Endothelial cell (in vitro differentiated cells): ENCODE measurements at places on chromosomes 11 and 22. TPM values are rescaled to one million over a fixed set of nuclear protein-coding genes. Genes with fewer than 3 reads are reported as not detected.
A peak's percentile ranks its signal among the peaks of the same experiment; 100 is the strongest.

Gene NTM
- total RNA-seq: 3.6 TPM

Gene SLC17A6
- total RNA-seq: not detected

Gene GPR83
- total RNA-seq: 0.31 TPM

Gene TMEM191C
- 0.92 TPM for total RNA-seq

DNA sequence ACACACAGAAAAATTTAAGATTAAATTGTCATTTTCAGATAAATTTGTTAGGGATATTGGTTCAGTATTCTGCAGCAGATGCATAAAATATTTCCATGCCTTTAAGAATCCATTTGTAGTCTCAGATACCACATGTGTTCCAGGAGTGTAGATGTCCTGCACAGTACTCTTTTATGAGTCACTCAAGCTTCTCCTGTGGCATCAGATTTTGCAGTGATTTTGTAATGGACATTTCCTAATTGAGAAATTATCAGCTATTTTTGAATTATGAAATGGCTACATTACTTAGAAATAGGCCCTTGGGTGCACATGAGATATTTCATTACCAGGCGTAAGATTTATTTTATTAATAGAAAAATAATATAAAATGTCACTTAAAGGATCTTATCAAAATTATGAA lies 18.9 kb downstream of the MMP3 start:
- H3K36me3 ChIP-seq: no peaks in the 10 kb centered on the region
- H3K4me1 ChIP-seq: no peaks in the 10 kb centered on the region
- no peak overlapping the region for H3K4me3 ChIP-seq
- H3K27ac ChIP-seq: no peak overlapping the region

DNA sequence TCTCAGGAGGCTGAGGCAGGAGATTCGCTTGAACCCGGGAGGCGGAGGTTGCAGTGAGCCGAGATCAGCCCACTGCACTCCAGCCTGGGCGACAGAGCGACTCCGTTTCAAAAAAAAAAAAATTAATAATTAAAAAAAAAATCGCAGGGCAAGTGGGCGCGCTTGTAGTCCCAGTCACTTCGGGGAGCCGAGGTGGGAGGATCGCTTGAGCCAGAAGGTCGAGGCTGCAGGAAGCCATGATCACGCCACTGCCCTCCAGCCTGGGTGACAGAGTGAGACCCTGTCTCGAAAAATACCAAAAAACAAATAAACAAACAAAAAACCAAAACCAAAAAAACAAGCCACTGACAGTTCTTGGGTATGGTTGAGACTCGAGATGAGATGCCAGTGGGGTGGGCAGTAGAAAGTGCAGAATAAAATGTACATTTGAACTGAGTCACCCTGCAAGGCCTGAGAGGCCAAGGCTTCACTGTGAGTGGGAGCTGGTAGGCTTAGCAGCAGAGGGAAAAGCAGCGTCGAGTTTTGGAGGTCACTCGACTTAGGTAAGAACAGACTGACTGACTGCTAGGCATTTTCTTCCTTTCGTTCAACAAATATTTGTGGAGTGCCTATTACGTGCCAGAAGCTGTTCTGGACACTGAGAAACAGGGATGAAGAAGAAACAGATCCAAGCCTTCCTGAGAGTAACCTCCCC lies 635 bp upstream of the LDHA start:
- H3K4me1 ChIP-seq: peaks cover 6% of the 10 kb centered on the region
- peak overlapping the region; percentile 91 for H3K4me3 ChIP-seq
- no peak for DNase-seq
- H3K27me3 ChIP-seq: peaks cover 7% of the 10 kb centered on the region
- no peak overlapping the region for H3K27ac ChIP-seq

Gene NUP50
- 103 TPM for total RNA-seq

DNA sequence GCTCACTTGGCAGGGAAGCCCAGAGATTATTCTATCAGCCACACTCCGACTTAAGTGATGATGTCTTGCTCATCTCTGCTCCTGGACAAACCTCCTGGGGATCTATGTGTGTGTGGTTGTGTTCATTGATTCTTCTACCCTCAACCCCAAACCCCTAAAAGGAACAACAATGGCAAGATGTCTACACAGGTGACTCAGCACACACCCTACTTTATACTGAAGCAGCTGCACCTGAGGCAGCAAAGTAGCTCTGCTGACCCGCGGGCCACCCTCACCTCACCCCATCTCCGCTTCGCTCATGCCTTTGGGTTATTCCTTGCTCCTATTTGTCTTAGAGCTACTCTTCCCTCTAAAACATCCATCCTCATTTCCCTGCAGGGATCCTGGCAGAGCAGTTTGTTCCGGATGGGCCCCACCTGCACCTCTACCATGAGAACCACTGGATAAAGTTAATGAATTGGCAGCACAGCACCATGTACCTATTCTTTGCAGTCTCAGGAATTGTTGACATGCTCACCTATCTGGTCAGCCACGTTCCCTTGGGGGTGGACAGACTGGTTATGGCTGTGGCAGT lies 38.7 kb downstream of the TMEM45B start:
- H3K4me3 ChIP-seq: no peak overlapping the region
- H3K27ac ChIP-seq: peak overlapping the region; percentile 83
- peaks cover 4% of the 10 kb centered on the region for H3K27me3 ChIP-seq
- peaks cover 21% of the 10 kb centered on the region for H3K4me1 ChIP-seq
- H3K36me3 ChIP-seq: no peaks in the 10 kb centered on the region

DNA sequence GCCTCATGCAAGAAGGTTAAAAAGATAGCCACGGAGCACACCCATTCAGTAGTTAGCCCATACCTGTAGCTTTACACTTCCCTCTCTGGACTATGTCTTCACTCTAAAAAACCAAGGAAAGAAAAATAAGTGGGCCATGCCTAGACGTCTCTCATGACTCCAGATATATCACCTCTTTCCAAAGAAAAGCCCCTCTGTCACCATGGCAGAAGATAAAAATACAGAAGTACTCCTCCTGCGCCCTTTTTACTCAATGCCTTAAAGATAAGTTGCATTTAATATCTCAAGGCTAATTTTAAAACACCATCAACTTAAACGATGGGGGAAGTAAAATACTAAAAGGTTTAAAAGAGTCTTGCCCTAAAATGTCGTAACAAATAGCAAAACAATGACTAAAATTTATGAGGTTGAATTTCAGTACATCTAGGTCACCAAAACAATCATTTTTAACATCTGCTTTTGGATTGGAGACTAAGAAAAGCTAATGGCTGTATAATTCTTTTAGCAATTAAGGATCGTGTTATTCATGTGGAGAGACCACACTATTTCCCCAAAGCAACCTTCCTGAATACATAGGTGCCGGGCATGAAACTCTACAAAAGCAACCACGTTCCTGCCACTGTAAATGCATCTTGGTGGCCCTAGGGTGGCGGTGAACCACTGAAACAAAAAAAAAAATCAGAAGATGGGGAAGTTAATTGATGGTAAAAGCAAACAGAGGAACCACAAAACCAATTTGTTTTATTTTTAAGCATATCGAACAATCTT lies 46.0 kb downstream of the CELF1 start:
- H3K4me1 ChIP-seq: peaks cover 36% of the 10 kb centered on the region
- DNase-seq: no peak
- peaks cover 2% of the 10 kb centered on the region for H3K27me3 ChIP-seq
- no peaks in the 10 kb centered on the region for H3K36me3 ChIP-seq

DNA sequence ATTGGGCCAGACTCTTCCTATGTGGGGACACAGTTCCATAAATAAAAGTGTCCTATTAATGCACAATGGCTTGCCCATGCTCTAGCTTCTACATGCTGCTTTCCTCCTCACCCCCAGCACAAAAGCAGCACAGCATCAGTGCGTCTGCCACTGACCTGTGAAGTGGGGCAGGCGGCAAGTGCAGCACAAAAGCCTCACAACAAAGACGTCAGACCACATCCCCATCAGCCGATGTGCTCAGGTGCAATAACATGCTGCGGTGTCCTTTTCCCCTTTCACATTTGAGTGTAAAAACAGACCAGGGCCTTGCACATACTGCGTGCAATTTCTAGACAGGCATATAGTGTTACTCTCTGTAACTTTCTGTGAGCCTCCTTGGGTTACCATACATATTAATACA lies 12.8 kb downstream of the DKK3 start:
- no peak overlapping the region for H3K27ac ChIP-seq
- DNase-seq: no peak
- no peaks in the 10 kb centered on the region for H3K36me3 ChIP-seq
- H3K4me1 ChIP-seq: no peaks in the 10 kb centered on the region
- H3K27me3 ChIP-seq: peaks cover 1% of the 10 kb centered on the region
- no peak overlapping the region for H3K4me3 ChIP-seq

DNA sequence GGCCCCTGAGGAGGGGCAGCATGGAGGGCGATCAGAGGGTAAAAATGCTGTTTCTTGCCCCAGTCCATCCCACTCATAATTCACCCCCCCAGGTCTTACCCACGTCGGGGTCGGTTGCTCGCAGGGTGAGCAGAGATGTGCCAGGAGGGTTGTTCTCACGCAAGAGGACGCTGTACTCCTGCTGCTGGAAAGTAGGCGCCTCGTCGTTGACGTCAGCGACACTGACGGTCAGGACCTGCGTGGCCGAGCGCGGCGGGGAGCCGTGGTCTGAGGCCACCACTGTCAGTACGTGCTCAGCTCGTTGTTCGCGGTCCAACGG lies 10.3 kb upstream of the TPP1 start:
- H3K4me3 ChIP-seq: no peak overlapping the region
- H3K27me3 ChIP-seq: peaks cover 16% of the 10 kb centered on the region

Gene FGF19
- not detected for total RNA-seq

DNA sequence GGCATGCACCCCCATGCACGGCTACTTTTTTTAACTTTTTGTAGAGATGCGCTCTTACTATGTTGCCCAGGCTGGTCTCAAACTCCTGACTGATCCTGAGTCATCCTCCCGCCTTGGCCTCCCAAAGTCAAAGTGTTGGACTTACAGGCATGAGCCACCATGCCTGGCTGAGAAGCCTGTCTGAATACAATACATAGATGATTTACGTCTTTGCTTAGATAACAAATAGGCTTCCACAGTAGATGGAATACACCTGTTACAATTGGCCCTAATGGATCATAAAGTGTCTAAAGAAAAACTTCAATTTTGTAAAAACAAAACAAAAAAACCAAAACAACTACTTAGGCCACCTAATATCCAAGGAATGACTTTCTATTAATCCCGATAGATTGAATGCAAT lies 13.0 kb upstream of the CLTCL1 start:
- H3K4me3 ChIP-seq: no peak overlapping the region
- H3K4me1 ChIP-seq: no peaks in the 10 kb centered on the region
- H3K27ac ChIP-seq: no peak overlapping the region
- DNase-seq: no peak

Gene TRMT2A
- total RNA-seq: 44.8 TPM

- peaks cover 8% of the 10 kb centered on the region for H3K4me1 ChIP-seq
- peaks cover 4% of the 10 kb centered on the region for H3K36me3 ChIP-seq
- H3K4me3 ChIP-seq: no peak overlapping the region
- DNase-seq: no peak
Measured at GRCh38 chr22:43289531-43289963, 53.6 kb downstream of the SCUBE1 start.

Gene VPS26B
- 132 TPM for total RNA-seq

- peaks cover 9% of the 10 kb centered on the region for H3K4me1 ChIP-seq
- no peak overlapping the region for H3K27ac ChIP-seq
- H3K4me3 ChIP-seq: no peak overlapping the region
- peaks cover 4% of the 10 kb centered on the region for H3K27me3 ChIP-seq
- DNase-seq: no peak
Measured at GRCh38 chr22:24442352-24442744, 14.9 kb downstream of the ADORA2A start.

Gene MPPED2
- total RNA-seq: 50.2 TPM

GRCh38 chr11:130531061-130531460 lies 82.6 kb downstream of the ADAMTS15 start:
- H3K4me1 ChIP-seq: peaks cover 44% of the 10 kb centered on the region
- H3K27me3 ChIP-seq: peaks cover 1% of the 10 kb centered on the region
- DNase-seq: no peak
- H3K4me3 ChIP-seq: no peak overlapping the region
- H3K36me3 ChIP-seq: no peaks in the 10 kb centered on the region

Gene ADM
- total RNA-seq: 78.3 TPM

DNA sequence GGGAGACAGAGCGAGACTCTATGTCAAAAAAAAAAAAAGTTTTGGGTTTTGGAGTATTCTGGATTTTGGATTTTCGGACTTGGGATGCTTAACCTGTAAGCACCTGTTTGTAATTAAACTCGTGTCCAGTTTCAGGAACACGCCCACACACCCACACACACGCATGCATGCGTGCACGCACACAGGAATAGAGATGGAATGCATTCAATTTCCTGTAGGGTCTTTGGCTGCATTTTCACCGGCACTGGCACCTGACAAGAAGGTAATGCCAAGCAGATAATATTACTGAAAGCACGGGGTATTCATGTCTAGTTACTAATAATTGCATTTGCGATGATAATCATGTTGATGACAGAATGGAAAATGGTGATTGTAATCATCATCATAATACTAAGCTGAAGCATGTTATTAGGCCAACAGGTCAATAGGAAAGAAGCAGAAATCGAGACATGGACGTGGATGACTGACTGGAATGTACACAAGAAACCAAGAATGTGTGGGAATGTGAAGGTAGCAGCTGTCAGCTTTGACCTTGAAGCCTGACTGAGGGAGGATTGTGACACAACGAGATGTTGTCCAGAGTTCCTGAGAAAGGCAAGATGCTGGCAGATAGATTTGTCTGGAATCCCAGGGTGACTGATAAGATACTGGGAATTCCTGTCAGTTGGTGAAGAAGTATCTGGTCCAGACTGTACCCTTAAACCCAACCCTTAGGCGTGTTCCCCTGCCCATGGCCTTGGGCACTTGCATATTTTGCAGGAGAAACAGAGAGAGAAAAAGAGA lies 108.6 kb downstream of the SYN3 start:
- no peaks in the 10 kb centered on the region for H3K27me3 ChIP-seq
- H3K4me1 ChIP-seq: peaks cover 44% of the 10 kb centered on the region
- H3K27ac ChIP-seq: peak overlapping the region; percentile 89
- H3K4me3 ChIP-seq: no peak overlapping the region
- no peak for DNase-seq

DNA sequence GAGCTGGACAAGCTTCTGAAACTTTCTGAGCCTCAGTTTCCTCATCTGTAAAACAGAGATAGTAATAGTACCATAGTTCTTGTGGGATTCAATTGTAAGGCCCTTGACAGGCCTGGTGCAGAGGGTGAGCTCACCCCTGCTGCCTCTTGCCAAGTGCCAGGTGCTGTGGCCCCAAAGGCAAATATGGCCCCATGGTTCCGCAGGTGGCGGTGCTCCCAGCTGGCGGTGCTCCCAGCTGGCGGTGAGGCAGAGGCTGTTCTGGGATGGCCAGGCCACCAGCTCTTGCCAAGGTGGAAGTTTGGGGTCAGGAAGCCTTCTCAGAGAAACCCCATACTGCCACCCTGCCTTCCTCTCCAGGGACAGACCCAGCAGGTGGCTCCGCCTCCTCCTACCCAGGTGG lies 8.8 kb downstream of the NPTXR start:
- no peak for DNase-seq
- H3K27me3 ChIP-seq: peaks cover 7% of the 10 kb centered on the region
- H3K27ac ChIP-seq: no peak overlapping the region
- H3K36me3 ChIP-seq: peaks cover 4% of the 10 kb centered on the region
- no peak overlapping the region for H3K4me3 ChIP-seq
